ENCODE measurements at places on chromosomes 7 and 10. TPM values are rescaled to one million over a fixed set of nuclear protein-coding genes. Genes with fewer than 3 reads are reported as not detected.

GRCh38 chr7:76330261-76330660, 27.8 kb downstream of the HSPB1 start:
- peak; percentile 40 for DNase-seq

DNA sequence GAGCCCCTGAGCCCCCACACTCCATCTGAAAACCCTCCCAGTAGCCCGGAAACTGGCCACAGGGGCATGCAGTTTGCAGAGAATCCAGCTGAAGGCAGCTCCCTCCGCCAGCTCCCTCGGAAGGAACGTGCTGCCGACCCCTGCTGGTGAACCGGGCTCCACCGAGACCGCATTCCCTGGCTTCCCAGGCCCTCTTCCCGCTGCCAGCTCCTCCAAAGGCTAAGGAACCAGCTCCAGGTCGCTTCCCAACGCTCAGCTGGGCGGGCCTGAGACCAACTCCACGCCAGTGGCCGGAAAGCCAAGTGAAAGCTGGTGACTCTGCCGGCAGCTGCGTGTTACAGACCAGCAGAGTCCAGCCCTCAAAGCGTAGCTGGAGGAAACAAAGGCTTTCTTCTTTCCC, 35.8 kb downstream of the GPER1 start:
- DNase-seq: peak; percentile 89

The JAKMIP3 gene
- total RNA-seq: under 0.01 TPM

DNA sequence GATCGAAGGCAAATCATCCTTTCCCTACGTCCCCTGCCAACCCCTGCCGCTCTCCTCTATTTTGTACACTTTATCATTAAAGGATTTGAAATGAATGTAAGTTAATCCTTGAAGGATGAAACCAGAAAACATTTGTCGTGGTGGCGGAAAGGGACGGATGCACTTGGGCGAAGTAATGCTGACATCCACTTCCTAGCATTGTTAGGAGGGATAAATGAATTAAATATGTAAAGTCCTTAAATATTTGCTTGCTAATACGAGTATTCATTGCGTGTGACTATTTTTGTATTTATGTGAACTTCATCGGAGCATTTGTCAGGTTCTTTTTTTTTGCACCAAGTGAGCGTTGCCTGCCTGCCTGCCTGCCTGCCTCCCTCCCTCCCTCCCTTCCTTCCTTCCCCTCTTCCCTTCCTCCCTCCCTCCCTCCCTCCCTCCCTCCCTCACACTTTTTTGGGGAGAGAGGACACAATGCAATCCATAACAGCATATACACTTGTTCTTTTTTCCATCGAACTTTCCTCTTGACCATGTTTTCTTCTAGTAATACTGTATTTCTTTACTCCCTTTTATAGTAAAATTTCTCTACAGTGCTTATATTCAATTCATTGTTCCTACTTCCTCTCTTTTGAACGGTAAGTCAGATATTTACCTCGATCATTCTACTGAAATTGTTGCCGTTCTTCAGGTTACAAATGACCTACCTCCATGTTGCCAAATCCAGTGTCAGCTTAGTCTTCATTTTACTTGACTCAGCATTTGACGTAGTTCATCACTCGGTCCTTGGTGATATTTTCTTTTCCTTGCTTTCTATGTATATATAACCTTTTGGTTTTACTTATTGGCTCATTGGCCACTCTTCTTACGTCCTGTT, 831 bp downstream of the CCDC7 start:
- DNase-seq: peak; percentile 4

- no peak for DNase-seq
Measured at GRCh38 chr7:136061433-136061832, 84.3 kb upstream of the MTPN start.

DNA sequence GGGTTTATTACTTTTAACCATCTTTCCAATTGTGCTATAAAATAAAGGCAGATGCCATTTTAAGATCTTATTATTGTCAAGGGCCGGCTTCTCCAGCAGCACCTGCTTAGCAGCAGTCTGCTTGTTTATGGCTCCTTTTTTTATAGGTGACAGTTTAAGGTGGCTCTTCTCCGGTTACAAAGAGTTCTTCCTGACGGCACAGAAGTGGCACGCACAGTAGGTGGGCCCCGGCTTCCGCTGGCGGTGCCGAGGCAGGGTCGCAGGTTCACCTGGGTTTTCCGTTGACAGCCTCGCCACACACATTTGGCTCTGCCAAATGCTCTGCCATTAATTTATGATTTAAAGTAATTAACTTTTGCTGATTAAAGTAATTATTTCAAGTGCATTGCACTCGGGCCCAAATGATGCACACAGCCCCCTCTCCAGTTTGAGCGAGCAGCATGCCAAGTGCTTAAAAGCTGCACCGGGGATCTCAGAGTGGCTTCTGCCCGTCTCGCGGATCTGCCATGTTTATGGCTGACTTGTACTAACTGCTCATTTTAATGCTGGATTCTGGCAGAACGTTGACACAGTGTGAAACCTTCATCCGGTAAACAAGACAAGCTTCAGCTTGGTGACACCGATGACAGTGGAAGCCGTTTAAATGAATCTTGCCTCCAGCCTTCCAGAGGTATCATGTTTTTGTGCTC, 355.1 kb upstream of the MKI67 start:
- DNase-seq: no peak

The PNLIPRP2 gene
- not detected for total RNA-seq

The GARIN1A gene
- total RNA-seq: 0.64 TPM

The KLHL7 gene
- total RNA-seq: 34.1 TPM

The ASB10 gene
- total RNA-seq: not detected

The ZNF273 gene
- total RNA-seq: 1.3 TPM

- DNase-seq: no peak
Measured at GRCh38 chr7:139430443-139430842, 53.0 kb downstream of the KLRG2 start.

DNA sequence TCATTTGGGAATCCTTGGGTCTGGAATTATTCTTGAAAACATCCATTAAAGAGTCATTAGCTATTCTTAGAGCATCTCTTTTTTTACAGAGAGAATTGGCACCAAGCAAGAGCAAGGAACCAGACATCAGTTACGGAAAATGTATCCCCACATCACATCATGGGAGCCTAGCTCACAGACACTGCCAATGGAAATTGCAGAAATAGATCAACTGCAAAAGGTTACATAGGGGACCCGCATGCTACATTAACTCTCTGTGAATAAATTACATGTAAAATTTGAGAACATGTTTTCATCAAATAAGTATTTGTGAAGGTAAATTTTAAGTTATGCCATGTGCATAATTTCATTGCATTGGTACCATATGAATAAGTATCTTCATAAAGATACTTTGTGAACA, 224.8 kb downstream of the ZNF248 start:
- no peak for DNase-seq

DNA sequence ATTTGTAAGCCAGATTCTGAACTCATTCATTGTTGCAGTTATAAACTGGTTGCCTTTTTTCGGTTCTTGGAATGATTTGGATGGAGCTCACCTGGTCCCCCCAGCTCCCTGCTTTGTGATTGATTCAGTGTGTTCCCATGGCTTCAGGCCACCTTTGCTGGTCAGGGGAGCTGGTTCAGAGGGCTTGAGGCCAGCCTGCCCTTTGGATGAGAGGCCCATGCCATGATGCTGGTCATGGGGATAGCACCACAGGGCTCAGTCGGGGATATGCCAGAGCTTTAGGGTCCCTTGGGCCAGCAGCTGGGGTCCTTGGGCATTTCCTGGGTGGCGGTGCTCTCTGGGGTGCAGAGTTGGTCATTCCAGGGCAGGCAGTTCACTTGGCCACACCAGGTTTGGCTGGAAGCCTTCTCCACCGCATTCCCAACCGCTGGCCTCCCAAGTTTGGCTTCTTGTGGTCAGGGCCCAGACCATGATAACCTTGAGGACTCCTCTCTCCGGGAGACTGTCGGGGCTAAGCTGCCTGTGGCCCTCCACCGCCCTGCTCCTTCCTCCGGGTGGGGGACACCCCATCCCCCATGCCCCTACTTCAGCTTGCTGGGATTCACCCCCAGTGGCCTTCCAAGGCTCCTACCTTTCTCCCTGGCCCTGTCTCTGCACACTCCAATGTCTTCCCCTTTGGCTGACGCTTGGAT, 65.1 kb downstream of the MGMT start:
- no peak for DNase-seq

- DNase-seq: no peak
Measured at GRCh38 chr10:100576282-100576635, 40.5 kb downstream of the HIF1AN start.

- DNase-seq: no peak
Measured at GRCh38 chr10:34477249-34477648, 337.8 kb downstream of the PARD3 start.

DNA sequence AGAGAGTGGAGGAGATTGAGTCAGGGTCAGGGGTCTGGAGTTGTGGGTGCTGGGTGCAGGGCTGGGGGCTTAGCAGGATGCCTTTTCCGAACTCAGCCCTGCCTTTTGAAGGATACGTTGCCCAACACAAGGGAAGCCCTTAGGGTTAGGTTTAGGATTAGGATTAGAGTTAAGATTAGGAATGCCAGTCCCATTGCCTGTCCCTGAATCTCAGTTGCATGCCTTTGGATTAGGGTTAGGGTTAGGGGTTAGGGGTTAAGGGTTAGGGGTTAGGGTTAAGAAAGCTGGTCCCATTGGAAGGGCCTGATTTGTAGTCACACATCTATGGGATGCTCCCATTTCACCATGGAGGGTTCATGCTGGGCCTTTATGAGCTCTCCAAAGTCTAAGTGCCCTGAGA, 20.8 kb upstream of the ZNF488 start:
- no peak for DNase-seq

The UROS gene
- 93.7 TPM for total RNA-seq

GRCh38 chr7:102061354-102061945, 225.2 kb upstream of the SH2B2 start:
- DNase-seq: no peak

The NME8 gene
- total RNA-seq: not detected

DNA sequence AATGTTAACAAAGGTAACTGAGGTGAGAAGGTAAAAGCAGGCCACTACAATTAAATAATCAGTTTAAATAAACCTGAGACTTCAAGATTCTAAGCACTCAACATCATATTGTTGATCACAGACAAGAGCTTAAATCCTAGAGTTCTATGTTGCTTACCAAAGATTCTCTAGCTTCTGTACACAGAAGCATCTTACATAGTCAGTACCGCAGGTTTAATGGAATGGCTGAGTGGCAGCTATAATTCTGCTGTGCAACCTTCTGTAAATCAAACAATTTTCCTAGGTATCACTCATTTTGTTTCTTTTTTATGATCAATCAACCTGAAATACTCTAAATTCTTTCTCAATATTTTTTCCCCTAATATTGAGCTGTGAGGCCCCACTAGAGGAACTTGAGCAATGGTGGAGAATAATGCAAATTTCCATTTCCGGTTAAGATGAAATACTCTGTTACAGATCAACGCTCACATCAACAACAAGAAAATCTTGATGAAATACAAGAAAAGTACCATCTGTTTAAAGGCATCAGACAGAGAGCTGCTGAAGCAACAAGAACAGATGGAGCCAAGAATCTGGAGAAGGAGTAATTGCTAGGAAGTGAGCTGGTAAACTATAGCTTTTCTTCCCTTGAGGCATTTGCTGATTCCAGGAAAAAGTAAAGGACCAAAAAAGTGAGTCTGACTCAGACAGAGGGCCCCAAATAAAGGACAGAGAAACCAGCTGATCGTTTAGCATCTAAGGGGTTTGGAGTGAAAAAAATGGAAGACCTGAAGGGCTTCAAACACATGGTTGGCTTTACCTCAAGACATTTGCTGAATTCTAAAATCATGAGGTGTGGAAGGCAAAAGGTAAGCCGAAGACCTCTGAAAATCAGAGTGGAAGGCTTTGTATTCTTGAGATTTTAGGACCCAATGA, 22.6 kb downstream of the PNPLA8 start:
- DNase-seq: peak; percentile 43

- no peak for DNase-seq
Measured at GRCh38 chr7:48637382-48637781, 287.0 kb upstream of the CDC14C start.

GRCh38 chr7:44196450-44196872, 4.3 kb upstream of the YKT6 start:
- DNase-seq: peak; percentile 62

The ZCCHC24 gene
- total RNA-seq: 36.7 TPM

The DKK1 gene
- total RNA-seq: 84.4 TPM

- DNase-seq: no peak
Measured at GRCh38 chr7:81993186-81993585, 223.3 kb upstream of the HGF start.

The COBL gene
- total RNA-seq: not detected

- no peak for DNase-seq
Measured at GRCh38 chr10:30805061-30805460, 175.5 kb upstream of the LYZL2 start.

DNA sequence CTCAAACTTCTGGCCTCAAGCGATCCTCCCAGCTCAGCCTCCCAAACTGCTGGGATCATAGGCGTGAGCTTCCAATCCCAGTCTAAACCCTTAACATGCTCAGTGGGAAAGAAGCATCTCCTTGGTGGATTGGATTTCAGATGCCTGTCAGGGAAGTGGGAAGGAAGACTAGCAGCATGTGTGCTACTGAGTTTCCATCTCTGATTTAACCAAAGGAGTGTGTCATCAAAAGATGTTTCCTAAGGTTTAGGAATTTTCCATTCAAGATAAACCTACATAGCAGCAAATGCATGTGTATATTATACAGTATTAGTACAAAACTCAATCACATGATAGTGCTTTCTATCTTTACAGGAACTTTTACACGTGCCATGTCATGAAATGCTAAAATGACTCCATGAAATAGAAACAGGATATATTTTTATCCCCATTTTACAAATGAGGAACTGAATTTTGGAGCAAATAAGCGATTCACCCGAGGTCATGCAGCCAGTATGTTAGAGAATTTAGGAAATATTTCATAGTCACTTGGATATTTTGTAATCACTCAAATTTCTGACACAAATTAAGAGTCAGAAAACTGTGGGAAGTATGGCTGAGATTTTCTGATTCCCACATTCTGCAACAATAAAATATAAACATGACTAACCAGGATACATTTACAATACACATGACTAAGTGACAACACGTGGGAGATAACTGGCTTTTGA, 11.4 kb upstream of the TMEM26 start:
- DNase-seq: peak; percentile 77

The SOSTDC1 gene
- not detected for total RNA-seq

The FAM25C gene
- total RNA-seq: not detected

DNA sequence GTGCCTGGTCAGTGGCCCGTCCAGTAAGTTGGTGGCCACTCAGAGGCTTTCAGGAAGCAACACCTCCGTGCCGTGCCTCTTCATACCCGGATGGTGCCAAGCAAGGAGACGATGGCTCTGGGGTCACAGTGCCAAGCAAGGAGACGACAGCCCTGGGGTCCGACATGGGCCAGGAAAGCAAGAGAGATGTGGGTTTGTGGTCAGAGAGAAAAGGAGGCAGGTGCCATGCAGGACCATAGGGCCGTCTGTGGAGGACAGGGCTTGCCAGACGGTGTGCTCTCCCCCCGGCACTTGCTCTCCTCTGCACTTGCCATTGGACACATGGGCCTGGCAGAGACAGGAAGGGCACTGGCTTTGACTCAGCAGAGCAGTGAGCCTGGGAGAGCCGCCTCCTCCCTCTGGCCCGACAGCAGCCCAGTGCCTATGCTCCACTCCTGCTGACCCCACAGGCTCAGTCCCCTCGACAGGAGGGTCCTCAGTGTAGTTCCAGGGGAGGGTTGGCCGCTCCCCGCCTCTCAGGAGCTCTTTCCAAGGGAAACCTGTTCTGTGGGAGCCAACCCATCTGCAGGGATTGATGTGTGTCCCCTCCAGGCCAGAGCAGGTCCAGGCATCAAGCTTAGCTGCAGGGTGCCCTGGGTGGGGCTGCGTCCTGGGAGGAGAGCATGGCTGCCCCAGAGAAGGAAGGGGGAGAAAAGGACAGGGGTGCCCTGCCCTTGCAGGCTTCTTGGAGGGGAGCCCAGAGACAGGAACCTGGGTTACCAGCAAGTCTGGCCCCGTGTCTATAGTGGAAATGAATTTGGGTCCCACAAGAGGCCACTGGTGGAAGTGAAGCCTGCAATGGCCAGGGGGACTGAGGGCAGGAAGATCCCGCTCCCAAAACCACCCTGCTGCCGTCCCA, 7.6 kb upstream of the CALML5 start:
- DNase-seq: no peak
